Activated T-helper 2 cell treated with anti-CD3 and anti-CD28 coated beads, Interferon-gamma antibody, Interleukin-2, Interleukin-4, amounts not matched to agents 10 μg/mL and 5 μg/mL and 100 μg/mL, durations not matched to agents 14 hours and 24 hours and 36 hours (primary cell): ENCODE measurements at places on chromosomes 5 and 9.

DNA sequence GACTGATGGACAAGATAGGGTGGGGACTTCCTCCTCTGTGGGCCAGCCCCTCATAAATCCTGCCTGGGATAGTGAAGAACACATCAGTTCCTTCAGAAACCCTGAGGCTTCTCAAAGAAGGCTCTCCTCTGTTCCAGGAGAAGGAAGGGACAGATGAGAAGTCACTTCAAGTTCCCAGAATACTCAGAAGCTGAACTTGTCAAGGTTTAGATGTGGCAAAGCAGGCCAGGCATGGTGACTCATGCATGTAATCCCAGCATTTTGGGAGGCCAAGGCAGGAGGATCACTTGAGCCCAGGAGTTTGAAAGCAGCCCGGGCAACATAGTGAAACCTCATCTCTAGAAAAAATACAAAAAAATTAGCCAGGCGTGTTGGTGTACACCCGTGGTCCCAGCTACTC lies 38.5 kb downstream of the STOM start:
- DNase-seq: no peak

- no peak for DNase-seq
These were observed 57.8 kb downstream of the PRLR start for GRCh38 chr5:35172533-35172932.

- no peak for DNase-seq
These were observed 25.7 kb upstream of the CHD1 start for GRCh38 chr5:98954392-98955028.

DNA sequence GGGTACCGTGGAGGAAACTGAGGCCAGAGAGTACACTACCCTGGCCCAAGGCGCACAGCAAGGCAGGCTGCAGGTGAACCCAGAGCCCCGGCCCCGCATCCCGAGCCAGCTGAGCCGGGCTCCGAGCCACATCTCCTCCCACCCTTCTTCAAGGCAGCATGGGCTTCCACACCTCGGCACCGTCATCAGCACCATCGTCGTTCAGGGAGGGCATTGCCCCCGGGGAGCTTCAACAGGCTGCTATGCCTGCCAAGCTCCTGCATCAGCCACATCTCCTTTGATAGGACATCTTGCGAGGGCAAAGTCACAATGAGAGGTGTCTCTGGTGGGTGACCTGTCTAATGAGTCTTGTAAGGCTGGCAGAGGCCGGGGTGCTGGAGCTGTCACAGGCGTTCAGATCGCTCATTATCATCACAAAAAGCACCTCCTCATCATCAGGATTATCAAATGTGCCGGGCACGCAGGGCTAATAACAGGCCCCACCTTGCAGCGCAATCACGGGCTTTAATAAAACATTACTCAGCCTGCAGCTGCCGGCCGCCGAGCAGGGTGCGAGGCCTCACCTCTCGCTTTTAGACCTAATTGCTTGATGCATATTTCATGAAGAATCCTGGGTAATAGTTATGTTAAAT lies 20.0 kb upstream of the SLC25A51 start:
- DNase-seq: no peak

GRCh38 chr5:18745988-18746615 lies 1111.8 kb downstream of the TAF11L14 start:
- DNase-seq: peak; percentile 38

DNA sequence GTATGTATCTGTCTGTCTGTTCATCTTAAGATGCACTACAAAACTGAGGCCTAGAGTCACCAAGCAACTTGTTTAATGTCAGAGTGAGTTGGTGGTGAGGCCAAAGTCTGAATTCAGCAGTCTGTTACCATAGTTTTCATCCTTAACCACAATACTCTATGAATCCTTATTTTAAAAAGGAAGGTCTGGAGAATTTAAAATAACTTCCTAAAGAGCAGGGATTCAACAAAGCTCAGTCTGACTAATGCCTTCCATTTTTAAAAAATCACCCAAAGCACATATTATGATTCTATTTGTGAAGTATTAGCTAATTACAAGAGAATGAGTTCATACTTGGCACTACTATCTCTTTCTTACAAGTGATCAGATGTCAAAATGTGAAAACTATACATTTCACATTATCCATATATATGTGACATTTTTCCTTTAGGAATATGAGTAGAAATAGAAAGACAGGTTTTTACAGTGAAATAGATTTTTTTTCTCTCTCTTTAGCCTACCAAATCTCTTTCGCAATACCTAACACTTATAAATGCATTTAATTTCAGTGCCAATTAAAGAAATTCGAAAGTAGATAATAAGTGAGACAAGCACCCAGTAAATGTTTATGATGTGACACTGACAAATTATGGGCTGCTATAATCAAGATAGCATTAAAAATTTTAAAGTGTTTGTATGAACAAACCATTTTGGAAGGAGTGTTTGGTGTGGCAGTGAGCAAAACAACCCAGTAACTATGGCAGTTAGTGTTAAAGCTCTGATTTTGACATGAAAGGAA lies 102.3 kb upstream of the CDKN2B start:
- no peak for DNase-seq

- no peak for DNase-seq
These were observed 8.1 kb downstream of the NDST1 start for GRCh38 chr5:150516011-150516410.

GRCh38 chr5:139038613-139039305 lies 159.4 kb downstream of the SIL1 start:
- no peak for DNase-seq

GRCh38 chr9:9790216-9790872 lies 822.5 kb downstream of the PTPRD start:
- DNase-seq: no peak

GRCh38 chr9:5608298-5609225 lies 20.3 kb upstream of the RIC1 start:
- DNase-seq: no peak

- no peak for DNase-seq
These were observed 1647.4 kb upstream of the C9orf72 start for GRCh38 chr9:29220596-29221251.

GRCh38 chr5:138736293-138736692 lies 16.9 kb upstream of the CTNNA1 start:
- no peak for DNase-seq

- DNase-seq: no peak
These were observed 68.2 kb upstream of the STC2 start for GRCh38 chr5:173396311-173396993.

DNA sequence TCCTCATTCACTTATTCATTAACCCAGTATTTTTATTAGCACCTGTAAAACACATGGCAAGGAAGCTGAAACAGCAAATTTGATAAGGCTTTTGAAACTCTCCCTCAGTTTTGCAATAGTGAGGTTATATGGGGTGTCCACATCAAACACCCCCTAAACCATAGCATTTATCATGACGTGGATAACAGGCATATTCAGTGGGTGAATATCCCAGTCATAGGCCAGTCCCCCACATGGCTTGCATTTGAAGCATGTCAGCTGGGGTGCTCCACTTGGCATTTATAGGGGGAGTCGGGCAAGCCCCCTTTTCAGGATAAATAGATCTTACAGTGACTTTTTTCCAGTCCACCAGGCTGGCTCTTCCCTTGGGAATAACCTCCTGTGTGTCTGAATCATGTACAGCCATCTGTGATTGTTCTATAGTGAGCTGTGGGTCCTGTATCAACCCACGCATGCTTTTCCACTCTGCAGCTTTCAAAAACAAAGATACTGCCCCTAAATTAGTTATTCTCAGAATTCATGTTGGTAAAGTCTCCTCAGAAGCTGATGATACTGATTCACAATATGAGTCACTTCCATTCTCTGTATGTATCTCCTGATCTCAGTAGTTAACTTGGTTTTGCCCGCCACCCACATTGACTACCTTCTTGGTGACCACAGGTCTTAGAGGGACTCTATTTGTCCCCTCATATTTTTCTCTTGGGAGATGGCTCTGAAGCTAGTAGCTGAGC lies 84.4 kb upstream of the SPIN1 start:
- DNase-seq: peak; percentile 65

GRCh38 chr5:139439013-139439903 lies at the start of gene DNAJC18:
Gene DNAJC18 (minus strand): TSS chr5:139439525. CDS start chr5:139439445, 80 bp downstream.
- peak; percentile 84 for DNase-seq

- DNase-seq: no peak
These were observed 55.8 kb downstream of the PDCD1LG2 start for GRCh38 chr9:5566054-5566618.

- DNase-seq: no peak
These were observed 35.7 kb upstream of the PLIN2 start for GRCh38 chr9:19162956-19163355.

DNA sequence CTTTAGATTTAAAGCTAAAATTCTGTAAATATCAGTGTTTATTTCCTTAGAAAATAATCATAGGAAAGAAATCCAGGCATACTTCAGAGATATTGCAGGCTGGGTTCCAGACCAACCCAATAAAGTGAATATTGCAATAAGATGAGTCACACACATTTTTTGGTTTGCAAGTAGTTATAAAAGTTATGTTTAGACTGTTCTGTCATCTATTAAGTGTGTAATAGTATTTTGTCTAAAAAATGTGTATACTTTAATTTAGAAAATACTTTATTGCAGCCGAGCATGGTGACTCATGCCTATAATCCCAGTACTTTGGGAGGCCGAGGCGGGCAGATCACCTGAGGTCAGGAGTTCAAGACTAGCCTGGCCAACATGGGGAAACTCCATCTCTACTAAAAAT lies 6.9 kb upstream of the RIC1 start:
- DNase-seq: no peak

DNA sequence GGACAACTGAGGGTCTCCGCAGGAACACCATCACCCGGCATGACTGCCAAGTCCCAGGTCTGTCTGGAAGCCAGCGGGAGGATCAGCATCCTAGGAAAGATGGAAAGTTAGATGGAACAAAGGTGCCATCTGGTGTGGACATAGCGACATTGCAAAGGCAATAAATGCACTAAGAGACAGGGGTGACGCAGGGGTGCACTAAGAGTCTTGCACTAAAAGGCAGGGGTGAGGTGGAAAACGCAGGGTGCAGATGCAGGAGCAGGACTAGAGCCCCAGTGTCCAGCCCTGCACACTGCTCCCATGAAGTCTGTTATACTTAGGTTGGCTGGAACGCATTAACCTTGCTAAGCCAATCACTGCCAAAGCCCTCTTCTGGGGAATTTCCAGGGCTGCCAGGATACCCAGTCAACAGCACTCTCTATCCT lies 15.5 kb downstream of the ATOX1 start:
- DNase-seq: no peak

DNA sequence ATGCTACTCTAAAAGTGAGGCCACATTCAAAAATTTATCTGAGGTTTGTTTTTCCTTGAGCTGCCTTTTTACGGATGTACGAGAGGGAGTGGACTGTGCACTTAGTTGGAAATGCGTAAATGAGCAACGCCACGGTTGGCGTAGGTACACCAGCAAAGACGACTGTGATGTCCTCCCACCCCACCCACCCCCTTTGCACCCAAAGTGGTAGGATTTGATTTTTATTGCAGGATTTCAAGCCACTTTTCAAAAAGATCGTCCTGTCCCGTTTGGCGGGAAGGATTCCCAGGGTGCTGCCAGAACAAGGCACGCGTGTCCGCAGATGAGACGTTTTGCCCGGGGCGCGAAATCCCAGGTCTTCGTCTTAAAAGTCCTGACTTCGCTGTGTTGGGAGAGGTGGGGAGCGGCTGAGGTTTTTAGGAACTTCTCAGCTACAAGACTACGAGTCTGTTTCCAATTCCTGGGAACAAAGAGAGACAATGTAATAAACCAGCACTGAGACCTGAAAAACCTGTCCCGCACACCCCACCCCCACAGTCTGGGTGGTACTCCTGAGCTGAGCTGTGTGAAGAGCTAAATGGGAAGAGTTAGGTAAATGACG lies 1.0 kb upstream of the TLE1 start:
- no peak for DNase-seq

DNA sequence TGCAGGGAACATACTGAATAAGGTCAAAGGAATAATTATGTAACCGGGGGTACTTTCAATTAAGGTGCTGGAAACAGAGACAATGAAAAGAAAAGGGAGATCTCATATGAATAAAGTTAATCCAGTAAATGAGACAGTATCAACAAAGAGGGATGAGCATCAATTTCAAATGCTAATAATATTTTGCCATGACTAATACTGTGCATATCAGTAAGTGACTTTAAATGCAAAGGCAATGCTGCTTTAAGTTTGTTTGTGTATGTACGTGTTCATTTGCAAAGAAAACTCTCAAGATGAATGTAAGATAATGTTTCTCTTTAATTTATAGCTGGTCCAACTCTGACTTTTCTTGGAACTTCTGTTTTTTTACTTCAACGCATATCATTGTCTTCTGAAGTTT lies 139.9 kb downstream of the PDE4D start:
- no peak for DNase-seq

DNA sequence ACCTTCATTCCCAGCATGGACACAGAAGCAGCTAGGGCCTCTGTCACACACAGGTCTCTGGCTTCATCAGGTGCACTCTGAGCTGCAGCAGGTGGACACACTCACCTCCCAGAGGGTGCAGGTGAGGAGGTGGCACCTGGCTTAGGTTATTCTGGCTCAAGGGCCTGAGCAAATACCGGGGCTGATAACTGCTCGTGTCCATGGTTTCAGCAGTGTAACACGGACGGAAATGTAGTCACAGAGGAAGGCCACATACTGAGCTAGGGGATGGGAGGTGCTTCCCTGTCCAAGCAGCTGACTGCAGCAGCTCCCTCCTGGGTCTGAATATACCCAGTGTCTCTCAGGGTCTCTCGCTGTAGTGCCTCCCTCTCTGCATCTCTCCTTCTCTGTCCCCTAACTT lies 5.7 kb downstream of the PHF2 start:
- no peak for DNase-seq

- no peak for DNase-seq
These were observed 53.0 kb downstream of the YIPF5 start for GRCh38 chr5:144117412-144117811.

- DNase-seq: no peak
These were observed 2.5 kb downstream of the KIAA1958 start for GRCh38 chr9:112489039-112489546.

DNA sequence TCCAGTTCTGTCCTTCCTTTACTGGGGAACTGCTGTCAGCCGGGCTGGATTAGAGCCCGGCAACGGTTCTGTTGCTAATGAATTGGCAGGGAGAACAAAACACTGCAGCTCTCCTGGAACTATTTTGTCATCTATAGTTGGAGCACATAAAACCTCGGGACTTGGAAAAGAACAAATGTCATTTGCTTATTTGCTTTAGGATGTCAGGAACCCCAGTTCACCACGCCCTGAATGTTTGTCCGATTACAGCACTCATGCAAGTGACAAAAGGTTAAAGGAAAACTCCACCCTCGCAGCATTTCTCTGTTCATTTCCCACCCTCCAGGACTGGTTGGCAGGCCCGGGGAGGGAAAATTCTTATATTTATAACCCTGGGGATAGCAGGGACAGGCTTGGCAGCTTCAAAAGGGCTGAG lies 66.4 kb upstream of the PLPP1 start:
- DNase-seq: no peak

DNA sequence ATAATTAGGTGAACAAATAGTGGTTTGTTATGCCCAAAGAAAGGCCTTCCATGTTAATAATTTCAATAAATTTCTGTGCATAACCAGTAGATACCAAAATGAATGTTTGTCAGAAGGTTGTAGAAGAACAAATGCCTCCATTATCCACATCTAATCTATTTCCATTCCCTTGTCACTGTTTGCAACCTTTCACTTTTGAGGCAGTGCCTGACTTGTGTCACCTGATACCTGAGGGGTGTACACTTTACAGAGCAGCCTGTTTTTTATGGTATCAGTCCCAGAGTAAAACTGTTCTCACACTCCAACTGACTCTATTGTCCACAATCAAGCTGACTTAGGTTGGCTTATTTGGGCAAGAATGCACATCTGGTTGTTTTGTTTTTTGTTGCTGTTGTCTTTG lies 40.1 kb downstream of the FREM1 start:
- DNase-seq: no peak
